SW 1271 (cell line): ENCODE measurements at places on chromosomes 11 and 22.

GRCh38 chr11:44927174-44927661 lies 23.5 kb downstream of the TP53I11 start:
- DNase-seq: peak; percentile 72

GRCh38 chr11:35916270-35916669 lies 27.6 kb upstream of the LDLRAD3 start:
- no peak for DNase-seq

DNA sequence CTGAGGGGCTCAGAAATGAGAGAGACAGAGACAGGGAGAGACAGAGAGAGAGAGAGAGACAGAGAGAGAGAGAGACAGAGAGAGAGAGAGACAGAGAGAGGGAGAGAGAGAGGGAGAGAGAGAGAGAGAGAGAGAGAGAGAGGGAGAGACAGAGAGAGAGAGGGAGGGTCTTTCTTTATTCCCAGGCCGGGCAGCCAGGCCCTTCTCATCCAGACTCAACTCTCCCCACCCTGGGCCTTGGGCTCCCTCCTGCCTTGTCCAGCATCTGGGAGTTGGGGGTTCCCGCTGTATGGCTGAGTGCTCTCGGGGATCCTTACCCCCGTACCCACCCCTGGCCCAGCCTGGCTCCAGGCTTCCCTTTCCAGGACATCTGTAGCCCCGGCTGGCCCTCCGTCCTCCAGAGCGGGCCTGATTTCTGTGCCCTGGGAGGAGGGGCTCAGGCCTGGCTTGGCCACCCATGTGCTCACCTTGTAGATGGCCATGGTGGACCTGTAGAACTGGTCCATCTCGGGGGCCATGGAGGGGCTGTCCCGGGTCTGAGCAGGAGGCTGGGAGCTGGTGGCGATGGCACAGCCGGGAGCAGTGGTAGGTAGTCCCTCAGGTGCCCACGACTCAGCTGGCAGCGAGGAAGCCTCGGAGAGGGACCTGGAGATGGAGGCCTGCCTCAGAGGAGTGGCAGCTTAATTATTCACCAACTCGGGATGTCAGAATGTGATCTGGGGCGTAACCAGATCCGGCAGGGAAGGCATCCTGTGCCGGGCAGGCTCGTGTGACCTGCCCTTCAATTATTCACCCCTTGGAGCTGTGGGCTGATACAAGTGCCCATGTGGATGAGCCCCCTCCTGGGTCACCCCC lies at the start of gene BAIAP2L2:
BAIAP2L2 (minus strand) TSS at position 677 of the 855 bp plus-strand sequence; CDS start at position 518, 159 bp downstream.
- DNase-seq: no peak

DNA sequence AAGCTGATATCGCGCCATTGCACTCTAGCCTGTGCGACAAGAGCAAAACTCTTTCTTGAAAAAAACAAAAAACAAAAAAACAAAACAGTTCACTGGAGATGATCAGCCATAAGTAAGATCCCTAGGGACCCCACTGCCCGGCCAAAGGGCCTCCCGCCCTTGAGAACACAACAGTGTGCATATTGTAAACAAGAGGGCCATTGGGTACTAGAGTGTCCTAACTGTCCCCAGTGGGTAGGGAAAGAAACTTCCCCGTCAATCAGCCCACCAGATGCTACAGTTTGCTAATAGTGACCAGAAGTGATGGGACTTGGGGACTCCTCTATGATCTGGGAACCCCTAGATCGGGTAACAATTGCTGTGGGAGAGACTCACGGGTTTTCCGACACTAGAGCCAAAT lies 3.7 kb upstream of the ACY3 start:
- no peak for DNase-seq

DNA sequence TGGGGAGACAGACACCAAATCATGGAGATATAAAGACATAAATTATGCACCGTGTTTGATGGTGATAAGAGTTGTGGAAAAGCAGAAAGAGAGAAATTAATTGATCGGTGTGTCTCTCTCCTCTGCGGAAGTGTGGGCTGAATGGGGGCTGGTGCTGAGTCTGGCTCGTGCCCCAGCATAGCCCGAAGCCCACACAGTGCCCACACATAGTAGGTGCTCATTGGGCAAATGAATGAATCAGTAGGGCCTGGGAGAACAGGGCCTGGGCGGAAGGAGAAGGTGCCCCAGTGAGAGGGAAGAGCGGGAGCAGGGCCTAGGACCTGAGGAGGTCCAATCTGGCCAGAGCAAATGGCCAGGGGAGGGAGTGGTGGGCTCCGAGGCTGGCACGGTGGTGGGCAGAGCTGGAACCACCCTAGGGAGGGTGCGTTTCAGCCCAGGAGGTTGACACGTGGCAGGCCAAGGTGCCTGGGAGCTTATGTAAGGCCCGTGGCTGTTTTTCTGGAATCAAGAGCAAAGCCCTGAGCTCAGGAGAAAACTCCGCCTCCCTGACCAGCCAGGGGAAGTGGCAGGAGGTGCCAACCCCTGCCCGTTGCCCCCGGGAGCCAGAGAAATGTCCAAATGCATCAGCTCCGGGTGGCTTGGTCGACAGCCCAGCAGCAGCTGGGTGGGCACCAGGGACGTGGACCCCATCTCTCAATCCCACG lies 2.1 kb upstream of the CACNA1I start:
- DNase-seq: no peak

DNA sequence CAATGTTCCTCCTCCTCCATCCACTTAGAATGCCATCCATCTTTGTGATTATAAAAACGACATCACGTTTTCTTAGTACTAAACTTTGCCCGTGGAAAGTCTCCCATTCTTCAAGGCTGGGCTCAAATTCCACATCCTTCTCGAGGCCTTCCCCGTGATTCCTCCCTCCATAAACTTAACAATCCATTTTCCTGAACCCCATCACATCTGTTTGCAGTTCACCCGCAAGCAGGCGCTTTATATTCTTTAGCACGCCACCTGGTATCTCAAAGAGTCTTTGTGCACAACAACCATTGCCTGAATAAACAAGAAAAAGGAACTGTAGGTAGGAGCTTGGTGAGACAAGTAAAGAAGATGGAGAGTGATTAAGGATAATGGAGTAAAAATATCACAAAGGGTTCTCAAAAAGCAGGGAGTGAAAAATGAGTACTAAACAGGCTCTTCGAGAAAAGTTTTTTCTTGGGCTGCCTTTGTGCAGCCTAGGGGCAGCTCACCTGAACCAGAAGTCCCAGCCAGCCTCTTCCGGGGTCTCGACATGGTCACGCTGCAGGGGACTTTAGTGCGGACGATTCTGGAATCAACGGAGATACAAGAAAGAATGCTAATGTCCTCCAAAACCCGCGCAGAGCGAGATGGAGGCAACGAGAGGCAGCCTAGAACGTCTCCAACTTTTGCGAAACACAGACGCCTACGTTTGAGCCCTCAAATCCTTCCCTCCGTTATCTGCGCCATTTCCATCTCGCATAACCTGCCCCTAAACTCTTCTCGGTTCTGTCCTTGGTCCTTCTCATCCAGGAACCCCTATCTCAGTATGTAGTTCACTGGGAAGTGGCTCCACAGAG lies 585 bp downstream of the THYN1 start:
- no peak for DNase-seq

- no peak for DNase-seq
Measured at GRCh38 chr11:113906038-113906437, 1.4 kb downstream of the HTR3B start.

- DNase-seq: no peak
Measured at GRCh38 chr11:125935056-125935455, 10.8 kb upstream of the VSIG10L2 start.

DNA sequence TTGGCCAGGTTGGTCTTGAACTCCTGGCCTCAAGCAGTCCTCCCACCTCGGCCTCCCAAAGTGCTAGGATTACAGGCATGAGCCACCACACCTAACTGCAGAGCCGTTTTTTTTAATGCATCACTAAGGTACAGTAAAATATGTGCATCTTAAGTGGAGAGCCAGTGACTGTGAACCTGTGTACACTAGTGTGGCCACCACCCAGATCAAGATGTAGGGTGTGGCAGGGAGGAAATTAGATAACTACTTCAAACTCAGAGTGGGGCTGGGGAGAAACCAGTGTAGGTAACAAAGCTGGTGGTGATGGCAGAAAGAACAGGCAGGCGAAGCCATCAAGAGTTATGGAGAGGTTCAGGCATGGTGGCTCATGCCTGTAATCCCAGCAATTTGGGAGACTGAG lies 14.4 kb downstream of the SNAP29 start:
- no peak for DNase-seq

DNA sequence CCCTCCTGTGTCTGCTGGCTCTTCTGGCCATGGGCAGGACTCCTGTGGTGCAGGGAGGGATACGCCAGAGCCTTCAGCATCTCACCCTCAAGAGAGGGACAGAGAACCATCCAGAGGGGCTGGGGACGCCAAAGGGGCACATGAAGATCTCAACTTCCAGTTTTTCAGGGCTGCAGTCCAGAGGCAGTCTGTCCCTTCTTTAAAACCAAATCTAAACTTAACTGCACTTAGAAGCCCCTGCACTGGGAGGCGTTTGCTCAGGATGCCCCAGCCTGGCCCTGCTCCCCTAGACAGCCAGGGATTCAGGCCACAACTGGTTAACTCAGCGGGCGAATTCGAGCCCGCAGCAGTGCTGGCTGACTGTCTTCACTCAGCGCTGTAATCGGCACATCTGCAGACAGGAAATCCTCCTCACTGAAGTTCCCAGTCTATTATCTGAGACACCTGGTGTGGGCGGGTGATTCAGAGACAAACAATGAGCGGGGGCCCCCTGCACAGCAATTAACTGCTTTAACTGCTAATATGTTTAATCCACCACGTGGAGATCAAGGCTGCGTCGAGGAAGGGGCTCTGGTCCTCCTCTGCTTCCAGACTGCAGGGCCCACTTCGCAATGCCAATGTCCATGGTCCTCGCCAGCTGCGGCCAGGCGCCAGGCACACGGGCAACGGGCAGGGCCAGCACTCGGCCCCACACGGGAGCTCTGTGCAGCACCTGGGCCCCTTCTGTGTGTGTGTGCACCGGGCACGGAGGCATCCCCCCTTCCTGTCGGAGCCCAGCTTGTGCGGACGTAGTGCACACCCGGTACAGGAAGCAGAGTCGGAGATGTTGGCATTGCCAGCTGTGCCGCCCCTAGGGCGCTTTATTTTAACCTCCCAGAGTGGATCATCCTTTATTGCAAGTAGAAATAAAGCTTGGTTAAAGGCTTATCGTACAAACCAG lies 36.9 kb upstream of the GNB1L start:
- DNase-seq: no peak
